ENCODE measurements at places on chromosomes 11 and 22.

GRCh38 chr11:40647295-40647694 lies 812.2 kb downstream of the LRRC4C start:
- DNase-seq: no peak

GRCh38 chr11:5297721-5298323 lies 3.9 kb downstream of the OR51B4 start:
- DNase-seq: no peak

GRCh38 chr11:93017821-93018690 lies 48.6 kb downstream of the MTNR1B start:
- no peak for DNase-seq

GRCh38 chr22:49975543-49976389 lies 15.2 kb downstream of the PIM3 start:
- DNase-seq: no peak

DNA sequence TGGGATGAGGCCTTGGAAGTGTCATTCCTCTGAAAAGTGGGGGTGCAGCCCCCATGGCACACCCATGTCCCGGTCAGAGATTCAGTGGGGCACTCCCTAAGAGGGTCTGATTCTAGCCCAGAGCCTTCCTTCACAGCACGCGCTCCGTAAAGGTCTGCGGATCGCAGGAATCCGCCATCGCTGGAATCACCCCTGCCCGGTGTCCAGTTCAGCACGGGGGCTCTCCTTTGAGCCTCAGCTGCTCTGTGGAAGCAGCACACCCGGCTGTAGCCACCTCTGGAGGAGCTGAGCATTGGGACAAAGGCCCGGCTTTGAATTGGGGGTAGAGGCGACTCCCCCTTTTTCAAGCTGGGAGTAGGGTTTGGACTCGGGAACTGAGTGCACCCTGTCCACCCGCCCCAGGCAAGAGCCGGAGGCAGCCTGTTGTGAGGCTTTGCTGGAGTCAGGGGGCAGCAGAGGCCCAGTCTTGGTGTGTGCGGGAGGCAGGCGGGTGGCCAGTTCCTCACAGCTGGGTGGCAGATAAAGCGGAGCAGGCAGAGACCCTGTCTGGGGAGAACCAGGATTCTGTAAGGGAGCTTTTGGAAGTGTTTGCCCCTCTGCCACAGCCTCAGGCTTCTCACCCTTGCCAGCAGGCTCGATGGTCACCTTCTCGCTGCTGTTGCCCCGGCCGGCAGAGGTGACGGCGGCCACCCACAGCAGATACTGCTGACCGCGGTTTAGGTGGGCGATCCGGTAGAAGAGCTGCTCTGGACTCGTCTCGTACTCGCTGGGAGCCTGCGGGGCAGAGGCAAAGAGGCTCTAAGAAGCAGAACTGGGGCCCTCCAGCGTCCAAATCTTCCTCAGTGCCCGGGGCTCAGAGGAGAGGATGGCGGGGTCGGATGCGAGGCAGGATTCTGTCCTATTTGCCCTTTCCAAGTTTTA lies 115.9 kb downstream of the CEP164 start:
- DNase-seq: no peak

- no peak for DNase-seq
These were observed 36.0 kb downstream of the LRFN4 start for GRCh38 chr11:66892911-66893310.

DNA sequence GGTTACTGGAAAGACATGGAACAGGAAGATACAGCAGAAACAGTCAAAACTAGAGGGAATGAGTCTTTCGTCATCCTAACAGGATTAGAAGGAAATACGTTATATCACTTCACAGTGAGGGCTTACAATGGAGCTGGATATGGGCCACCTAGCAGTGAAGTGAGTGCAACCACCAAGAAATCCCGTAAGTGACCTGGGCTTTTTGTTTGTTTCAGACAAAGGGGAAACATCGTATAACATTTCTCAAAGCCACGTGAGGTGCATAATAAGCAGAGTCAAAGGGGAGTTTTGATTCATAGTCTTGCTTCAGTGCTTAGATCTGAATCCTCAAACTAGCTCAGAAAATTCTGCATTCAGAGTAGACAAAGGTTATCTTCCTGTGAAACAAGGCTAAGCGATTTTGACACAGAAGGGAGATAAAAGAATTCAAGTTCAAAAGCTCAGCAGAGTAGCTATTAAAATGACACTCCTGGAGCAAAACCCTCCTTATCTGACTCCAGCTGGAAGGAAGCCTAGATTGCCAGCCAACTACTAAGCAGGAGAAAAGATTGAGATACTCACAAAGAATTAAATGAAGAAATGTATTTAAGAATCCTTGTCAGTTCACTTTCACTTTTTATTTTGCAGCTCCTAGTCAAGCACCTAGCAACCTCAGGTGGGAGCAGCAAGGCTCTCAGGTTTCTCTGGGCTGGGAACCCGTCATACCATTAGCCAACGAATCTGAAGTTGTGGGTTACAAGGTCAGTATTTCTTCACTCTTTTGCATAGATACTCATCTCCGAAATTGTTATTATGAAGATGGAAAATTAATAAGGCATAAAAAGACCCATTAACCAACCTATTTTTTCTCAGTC lies 346.4 kb upstream of the ARHGAP42 start:
- DNase-seq: no peak

DNA sequence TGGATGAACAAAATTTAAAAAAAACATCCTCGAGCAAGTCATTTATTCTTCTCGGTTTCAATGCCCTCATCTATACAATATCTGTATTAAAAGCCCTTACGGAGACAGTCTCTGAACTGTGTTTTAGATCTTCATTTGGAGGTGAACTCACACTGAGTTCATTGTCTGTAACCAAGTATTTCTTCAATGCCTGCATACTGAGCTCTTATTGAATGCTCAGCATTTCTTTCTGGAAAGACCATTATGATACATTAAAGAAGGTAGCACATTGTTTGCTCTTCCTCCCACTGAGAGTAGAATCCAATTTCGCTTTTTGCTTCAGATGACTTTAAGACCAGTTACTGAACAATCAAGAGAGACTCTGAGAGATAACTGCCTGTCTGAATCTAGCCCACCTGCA lies 1.7 kb upstream of the ANO3 start:
- DNase-seq: no peak

DNA sequence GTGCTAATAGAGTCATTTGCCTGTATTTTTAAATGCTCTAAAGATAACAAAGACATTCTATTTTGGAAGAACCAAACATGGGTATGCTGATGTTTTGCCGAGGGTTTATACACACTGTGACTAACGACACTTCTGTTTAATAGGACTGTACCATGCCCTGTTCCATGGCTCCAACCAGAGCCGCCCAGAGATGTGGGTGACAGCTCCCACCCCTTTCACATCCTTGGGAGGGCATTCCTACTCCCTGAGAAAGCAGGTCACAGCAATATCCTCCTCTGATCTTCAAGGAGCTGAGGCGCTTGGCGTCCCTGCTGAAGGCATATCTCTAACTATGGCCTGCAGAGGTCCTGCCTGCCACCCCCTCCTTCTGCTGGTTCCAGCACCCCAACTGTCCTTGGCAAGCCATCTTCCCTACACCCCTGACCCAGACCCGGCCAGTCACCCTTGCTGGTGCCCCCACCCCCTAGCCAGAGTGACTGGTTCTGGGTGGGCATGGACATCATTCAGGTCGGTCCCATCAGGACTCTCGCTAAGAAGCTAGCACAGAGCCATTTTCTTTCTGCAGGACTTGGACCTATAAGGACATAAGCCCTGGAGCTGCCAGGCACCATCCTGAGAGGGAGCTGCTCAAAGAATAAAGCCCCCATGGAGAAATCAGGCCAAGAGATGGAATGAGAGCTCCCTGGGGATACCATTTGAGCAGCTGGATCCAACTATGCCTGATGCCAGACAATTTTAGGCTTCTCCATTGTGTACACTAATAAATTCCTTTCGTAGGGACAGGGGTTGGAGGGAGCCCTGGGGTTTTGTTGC lies 381.3 kb downstream of the CTTN start:
- DNase-seq: no peak

DNA sequence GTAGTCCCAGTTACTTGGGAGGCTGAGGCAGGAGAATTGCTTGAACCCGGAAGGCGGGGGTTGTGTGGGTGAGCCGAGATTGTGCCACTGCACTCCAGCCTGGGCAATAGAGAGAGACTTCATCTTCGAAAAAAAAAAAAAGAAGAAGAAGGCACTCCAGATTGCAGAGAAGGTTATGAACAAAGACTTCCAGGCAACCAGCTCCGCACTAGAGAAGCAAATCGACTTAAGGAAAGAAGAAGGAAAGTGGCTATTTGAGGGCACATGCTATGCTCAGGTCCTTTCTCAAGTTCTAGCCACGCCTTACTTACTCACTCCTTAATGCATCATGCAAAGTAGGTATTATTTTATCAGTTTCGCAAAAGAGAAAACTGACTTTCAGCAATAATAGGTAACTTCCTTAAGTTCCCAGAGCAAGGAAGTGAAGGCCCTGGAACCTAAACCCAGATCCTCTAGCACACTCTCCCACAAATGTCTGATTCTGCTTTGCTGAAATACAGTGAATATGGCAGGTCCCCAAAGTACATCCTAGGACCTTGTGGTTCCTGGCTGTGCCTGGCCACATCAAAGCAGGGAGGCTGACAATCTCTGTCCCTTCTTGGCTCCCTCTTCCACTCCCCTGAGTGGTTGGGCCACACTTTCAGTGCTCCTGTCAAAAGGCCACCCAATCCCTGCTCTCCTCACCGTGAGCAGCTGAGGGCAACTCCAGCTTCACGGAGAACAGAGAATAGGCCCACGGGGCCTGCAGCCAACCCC lies 14.2 kb downstream of the CD3E start:
- DNase-seq: no peak

DNA sequence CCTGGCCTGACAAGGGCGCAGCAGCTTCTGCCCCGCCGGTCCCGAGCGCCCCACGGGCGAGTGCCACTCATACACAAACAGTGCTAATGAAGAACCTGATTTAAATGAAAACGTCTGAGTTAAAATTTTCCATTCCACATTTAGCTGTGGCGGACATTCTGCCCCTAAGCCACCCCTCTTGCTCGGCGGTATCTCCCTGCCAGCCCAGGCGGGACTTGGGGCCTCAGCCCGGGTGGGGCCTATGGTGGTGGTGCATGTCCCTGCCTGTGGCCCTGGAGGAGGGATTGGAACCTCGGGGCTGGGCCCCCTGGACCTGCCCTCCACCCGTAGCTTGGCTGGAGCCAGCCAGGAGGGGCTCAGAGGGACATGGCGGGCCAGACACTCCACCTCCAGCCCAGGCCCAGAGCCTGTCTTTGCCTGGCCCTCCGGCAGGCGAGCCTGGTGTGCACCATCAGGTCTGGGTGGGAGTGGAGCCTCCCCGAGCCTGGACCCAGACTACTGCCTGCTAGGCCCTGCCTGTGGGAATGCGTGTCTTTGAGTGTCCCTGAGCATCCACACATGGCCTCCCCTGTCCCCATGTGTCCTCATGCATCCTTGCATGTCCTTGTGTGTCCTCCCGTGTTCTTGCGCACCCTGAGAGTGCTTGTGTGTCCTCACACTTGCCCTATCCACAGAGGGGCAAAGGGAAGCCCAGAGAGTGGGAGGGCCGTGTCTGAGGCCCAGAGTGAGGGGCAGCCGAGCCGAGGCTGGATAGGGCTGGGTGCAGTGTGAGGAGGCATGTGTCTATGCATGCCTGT lies 4.4 kb downstream of the ZDHHC8 start:
- DNase-seq: no peak

DNA sequence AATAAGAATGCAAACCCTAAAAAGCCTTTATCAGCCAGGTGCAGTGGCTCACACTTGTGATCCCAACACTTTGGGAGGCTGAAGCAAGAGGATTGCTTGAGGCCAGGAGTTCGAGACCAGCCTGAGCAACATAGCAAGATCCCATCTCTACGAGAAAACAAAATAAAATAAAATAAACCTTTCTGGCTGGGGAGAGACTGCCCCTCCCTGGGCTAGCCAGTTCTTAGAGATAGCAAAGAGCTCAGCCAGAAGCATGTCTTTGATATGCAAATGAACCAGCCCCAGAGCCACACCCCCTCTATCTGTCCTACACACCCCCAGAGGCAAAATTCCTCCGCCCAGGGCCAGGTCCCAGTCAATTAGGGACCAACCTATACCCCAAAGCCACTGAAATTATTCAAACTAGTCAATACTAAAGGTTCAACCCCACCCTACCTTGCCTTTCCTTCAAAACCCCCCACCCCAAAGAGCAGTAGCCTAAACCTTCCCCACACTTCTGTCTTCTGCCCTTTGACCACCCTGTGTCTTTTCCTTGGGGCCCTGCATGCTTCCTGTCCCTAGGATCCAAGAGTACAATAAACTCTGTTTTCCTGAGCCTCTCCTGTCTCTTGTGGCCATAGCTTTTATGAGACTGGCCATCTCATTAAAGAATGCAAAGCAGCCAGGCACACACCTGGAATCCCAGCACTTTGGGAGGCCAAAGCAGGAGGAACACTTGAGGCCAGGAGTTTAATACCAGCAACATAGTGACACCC lies 37.3 kb upstream of the CXCR5 start:
- DNase-seq: no peak

DNA sequence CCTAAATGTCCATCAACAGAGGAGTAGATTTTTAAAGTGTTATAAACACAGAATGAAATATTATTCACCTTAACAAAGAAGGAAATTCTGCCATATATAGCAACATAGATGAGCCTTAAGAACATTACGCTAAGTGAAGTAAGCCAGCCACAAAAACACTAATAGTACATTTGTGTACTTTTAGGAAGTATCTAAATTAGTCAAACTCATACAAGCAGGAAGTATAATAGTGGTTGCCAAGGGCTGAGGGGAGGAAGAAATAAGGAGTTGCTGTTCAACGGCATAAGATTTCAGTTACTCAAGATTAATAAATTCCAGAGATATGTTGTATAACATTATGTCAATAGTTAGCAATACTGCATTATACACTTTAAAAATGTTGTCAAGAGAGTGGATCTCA lies 181.7 kb upstream of the ZC3H12C start:
- DNase-seq: no peak
